AG04450 (cell line): ENCODE measurements at places on chromosomes 6 and 20.

GRCh38 chr6:132952986-132953385 is 138.6 kb downstream of the RPS12 start:
- DNase-seq, result no peak

- no peak for DNase-seq
Measured at GRCh38 chr6:16316741-16317251, 78.4 kb downstream of the GMPR start.

- peak; percentile 59 for DNase-seq
Measured at GRCh38 chr6:134698228-134698627, 251.7 kb downstream of the ALDH8A1 start.

DNA sequence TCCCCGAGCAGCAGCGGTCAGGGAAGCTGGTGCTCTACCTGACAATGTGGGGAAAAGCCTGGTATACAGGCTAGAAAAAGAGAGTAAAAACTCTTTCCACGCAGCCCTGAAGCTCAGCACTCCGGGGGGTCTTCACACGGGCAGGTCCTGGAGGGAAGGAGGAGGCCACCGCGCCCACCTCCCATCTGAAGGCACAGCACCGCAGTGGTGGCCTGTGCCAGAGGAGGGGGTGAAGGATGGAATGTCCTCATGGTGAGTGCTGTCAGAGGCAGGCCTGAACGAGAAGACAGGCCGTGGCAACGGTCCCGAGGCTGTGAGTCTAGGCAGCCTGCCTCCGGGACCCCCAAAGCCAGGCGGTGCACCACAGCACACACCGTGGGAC is 5.8 kb downstream of the SLC2A4RG start:
- DNase-seq, result no peak

GRCh38 chr6:117276778-117277316 is 11.5 kb downstream of the VGLL2 start:
- no peak for DNase-seq

GRCh38 chr6:128241216-128241615 is 279.2 kb downstream of the PTPRK start:
- no peak for DNase-seq

DNA sequence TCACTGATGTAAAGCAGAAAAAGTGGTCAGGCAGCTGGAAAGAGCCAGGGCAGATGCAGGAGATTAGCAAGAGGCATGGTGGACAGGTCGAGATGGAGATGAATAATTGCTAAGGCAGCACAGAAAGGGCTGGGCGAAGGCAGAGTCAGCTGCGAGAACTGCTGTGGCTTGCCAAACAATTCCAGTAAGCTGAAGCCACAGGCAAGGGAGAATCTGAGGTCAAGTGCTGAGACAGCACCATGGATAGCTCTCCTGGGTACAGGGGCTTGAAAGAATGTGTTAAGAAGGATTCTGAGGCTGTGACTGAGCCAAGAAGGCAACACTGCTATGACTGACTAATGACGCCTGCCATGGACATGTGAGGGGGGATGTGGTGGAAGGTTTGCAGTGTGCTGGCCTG is 220.8 kb upstream of the FOXA2 start:
- peak; percentile 4 for DNase-seq

- peak; percentile 6 for DNase-seq
Measured at GRCh38 chr20:12153628-12154027, 235.9 kb downstream of the BTBD3 start.

DNA sequence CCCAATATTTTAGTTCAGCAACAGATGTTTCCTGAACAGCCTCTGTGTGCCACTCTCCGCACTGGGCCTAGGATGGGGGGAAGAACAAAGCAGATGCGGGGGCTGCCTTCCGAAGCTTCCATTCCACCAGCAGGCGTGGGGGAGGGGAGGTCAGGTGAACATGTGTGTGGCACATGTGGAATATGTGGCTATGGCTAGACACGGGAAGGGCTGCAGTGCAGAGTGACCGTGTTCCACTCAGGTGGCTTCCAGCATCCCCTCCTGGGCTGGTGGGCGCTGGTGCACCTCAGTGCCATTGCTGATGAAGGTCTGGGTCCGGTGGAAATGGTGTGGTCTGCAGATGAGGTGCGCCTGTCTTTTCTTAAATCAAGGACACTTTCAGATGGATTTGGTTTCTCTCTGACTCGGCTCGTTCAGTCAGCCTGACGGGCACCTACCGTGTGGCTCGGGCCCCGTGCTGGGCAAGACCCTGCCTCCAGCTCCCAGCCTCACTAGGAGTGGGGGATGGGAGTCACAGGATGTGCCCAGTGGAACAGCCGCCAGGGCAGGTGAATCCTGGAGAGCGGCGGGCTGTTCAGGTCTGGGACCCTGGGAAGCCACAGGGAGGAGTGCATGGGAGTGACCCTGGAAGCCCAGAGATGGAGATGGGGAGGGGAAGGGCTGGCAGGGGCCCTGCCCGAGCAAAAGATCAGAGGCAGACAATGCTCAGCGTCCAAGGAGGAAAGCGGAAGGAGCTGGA is 111.0 kb downstream of the SYCP2 start:
- DNase-seq, result no peak

DNA sequence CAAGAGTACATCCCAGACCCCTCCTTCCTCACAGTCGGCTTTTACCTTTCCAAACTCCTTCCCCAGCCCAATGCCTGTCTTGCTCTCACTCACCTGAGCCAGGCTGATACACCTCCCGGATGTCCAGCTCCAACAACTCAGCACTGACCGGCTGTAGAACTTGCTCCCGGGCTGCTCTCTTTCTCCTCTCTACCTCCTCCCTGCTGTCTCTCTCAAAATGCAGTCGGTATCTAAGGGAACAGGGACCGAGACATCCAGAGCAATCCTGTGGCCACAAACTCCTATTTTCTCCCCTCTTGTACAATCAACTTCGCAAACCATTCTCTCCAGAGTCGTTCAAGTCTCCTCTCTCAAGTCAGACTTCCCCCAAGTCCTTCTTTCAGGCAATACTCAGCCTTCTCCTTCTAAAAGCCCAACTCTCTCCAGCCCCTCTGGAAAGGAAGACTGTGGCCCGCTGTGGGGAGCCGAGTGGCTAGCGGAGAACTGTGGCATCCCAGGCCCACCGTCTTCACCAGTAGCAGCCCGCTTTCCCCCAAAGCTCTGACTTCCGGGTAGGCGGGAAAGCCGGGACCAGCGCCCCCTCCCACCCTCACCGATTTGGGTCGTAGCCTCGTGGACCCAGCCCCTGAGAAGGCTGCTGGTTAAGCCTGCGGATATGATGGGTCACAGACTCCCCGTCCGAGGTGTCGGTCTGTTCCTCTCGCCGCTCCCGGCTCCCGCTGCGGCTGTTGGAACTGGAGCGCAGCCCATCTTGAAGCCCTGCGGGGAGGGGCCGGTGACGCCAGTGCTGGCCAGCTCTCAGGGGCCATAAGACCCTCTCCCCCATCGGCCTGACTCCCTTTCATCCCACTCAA is 1.1 kb downstream of the GNL1 start:
- DNase-seq, result no peak

DNA sequence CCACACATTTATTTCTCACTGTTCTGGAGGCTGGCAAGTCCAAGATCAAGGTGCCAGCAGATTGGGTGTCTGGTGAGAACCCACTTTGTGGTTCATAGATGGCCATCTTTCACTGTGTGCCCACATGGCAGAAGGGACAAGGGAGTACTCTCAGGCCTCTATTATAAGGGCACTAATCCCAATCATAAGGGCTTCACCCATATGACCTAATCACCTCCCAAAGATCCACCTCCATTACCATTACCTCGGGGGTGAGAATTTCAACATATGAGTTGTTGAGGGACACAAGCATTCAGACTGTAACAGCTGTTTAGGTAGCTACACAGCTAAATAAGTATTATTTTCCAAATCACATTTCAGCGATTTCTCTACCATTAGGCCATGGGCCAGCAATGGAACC is 2.5 kb upstream of the PRND start:
- no peak for DNase-seq

GRCh38 chr6:44042989-44043478 is 84.2 kb downstream of the MRPL14 start:
- DNase-seq, result no peak

DNA sequence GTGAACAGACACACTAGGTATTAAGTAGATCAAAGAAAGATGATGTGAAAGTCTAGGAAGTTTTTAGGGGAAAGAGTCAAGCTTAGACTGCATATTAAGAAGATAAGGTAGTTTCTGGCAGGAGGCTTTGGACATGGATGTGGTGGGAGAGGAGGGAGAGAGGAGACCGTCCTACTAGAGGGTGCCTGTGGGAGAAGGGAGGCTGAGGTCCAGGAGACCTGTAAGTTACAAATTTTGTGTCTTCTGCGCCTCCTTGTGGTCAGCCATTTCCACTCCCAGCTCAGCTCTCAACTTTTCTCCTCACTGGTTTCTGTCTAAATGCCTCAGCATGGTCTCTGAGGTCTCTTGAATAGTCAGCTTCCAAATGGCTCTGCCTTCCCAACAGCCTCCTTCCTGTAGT is 193.5 kb downstream of the UNC5CL start:
- DNase-seq, result peak; percentile 11

- DNase-seq, result no peak
Measured at GRCh38 chr6:87925373-87926060, 122.1 kb upstream of the SPACA1 start.

- DNase-seq, result no peak
Measured at GRCh38 chr6:119676961-119677360, 327.4 kb upstream of the MAN1A1 start.

- DNase-seq, result peak; percentile 49
Measured at GRCh38 chr6:42405021-42405420, 46.7 kb downstream of the TRERF1 start.

- DNase-seq, result no peak
Measured at GRCh38 chr6:111793711-111794111, 79.5 kb downstream of the FYN start.

- no peak for DNase-seq
Measured at GRCh38 chr6:23547851-23548250, 578.2 kb upstream of the NRSN1 start.

- no peak for DNase-seq
Measured at GRCh38 chr20:17683218-17684076, 1.4 kb upstream of the RRBP1 start.

- peak; percentile 65 for DNase-seq
Measured at GRCh38 chr6:97674802-97675201, 391.8 kb upstream of the MMS22L start.

DNA sequence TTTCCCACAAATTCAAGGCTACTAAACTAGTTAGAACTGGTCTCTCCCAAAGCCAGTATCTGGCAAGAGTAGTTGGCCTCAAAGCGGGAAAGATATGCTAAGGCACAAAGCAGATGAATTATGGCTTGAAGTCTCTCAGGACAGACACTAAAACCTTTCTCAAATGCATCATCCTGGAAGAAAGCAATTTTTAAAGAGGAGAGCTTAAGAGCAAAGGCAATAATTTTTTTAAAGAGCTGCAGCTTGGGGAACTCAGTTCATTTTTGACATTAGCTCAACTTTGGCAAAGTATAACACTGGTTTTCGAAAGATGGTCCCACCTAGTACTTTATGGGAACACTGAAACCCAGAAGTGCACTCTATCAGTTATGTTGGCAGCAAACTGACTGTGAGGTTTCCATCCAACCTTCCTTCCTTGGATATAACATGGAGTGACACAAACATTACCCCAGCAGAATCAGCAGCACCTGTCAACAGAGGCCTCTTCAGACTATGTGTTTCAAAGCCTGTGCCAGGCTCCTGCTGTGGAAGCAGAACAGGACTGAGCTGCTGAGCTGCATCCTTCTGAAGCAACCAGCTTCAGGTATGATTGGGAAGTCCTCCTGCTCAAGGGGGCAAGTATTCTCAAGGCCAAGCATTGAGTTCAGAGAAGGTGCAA is 852.3 kb upstream of the HS3ST5 start:
- DNase-seq, result no peak

GRCh38 chr6:161418463-161418945 is 144.6 kb upstream of the AGPAT4 start:
- DNase-seq, result peak; percentile 76

GRCh38 chr6:126905917-126906316 is 212.6 kb upstream of the RSPO3 start:
- DNase-seq, result no peak

- DNase-seq, result peak; percentile 94
Measured at GRCh38 chr6:45504947-45505346, 127.2 kb upstream of the SUPT3H start.

DNA sequence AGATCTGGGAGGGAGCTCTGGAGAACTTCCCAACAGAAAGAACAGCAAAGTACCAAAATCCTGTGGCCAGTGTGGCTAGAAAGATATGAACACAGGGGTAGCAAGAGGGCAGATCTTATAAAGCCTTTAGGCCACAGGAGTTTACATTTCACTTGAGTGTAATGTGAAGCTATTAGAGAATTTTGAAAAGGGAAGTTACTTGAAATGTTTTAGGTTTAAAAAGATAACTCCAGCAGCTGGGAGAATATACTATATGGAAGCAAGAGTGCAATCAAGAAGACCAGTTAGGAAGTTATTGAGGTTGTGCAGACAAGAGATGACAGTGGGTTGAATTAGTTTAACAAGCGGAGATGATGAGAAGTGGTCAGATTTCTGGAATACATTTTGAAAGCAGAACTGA is 7.9 kb downstream of the SUPT3H start:
- DNase-seq, result no peak

GRCh38 chr20:17609811-17610377 is 40.0 kb downstream of the DSTN start:
- no peak for DNase-seq

DNA sequence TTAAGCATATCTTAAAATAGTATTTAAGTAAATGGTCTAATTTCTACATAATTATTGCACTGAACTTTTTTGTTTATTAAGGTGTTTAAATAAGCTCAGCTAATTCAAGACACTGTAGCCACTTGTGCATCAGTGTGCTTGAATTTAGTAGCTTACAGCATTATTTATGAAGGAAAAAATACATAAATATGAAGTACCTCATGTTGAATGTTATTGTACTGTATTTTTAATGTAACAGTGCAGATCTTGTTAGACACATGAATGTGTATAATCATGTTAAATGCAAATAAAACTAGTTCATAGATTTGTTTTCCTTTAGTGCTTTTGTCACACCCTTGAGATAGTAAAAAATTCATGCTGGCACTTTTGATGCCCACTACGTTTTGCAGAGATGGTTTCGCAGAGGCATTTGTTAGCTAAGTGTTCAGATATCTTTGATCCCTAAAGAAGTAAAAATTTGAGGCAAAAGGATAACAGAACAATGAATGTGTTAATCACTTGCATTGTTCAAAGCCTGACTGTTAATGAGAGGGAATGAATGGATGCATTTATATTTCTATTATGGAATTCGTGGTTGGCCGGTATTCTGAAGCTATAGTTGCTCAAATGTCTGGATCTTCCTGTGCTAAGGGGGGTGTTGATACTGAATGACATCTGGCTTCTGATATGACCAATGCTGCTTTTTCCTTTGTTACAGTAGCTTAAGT is 8.8 kb downstream of the BTBD3 start:
- no peak for DNase-seq

- no peak for DNase-seq
Measured at GRCh38 chr6:87366072-87366827, 21.6 kb downstream of the C6orf163 start.

DNA sequence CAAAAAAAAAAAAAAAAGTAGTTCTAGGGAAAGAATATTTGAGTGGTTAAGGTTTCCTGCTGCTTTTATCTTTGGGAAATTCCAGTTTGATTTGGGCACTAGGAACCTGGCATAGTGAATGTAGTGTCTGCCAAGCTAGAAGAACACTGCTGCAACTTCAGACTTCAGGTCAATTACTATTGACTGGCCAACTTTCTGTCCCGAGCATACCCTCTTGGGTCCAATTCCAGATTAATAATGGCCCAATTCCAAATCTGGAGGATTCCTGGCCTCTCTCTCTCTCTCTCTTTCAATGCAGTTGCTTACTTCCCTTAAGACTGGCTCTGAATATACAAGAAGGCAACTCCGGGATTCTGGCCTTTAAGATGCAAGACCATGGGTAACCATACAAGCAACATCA is 74.9 kb downstream of the ANKEF1 start:
- DNase-seq, result no peak

- DNase-seq, result no peak
Measured at GRCh38 chr6:80179695-80180094, 73.2 kb downstream of the BCKDHB start.

- no peak for DNase-seq
Measured at GRCh38 chr20:15807271-15807670, 766.0 kb downstream of the KIF16B start.
